Lung microvascular endothelial cell (primary cell): ENCODE measurements at places on chromosomes 6 and 20. TPM values are rescaled to one million over a fixed set of nuclear protein-coding genes. Genes with fewer than 3 reads are reported as not detected.

Gene SPATS1
- not detected in 2 replicates for total RNA-seq

Gene FAM162B
- total RNA-seq, result 5.2 and 14.1 TPM in 2 replicates

Gene HAO1
- not detected in 2 replicates for total RNA-seq

GRCh38 chr6:144248476-144249301 lies 36.4 kb upstream of the UTRN start:
- DNase-seq, result no peak

DNA sequence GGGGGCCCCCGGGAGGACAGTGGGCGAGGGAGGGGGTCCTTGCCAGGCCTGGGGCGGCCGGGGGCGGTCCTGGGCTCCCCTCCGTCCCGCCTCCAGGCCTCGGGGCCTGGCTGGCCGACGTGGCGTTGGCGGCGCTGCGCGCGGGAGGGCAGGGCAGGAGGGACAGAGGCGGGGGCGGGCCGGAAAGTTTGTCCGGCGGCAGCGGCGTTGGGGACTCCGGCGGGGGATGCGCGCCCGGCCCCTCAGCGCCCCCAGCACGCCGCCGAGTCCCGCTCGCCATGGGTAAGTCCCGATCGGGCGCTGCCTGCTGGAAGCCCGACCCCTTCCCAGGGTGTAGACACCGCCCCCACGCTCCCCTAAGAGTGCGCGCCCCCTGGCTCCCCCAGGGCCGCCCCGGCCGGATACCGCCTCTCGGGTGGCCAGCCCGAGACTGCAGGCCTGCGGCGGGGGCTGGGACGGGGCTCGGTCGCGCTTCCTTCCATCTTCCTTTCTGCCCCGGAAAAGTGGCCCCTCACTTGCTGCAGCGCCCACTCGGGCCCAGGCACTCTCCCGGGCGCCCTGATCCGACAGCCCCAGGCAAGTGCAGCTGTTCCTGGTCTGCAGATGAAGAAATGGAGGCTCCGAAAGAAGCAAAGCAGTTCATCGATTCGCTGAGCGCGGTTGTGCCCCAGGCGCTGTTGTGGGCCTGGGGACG lies at the start of gene SLC2A10:
TSS of gene SLC2A10 (plus strand) at position 191 of the 694 bp plus-strand sequence. CDS start at position 279, 88 bp downstream.
- peak; percentile 26 for DNase-seq

GRCh38 chr20:18647777-18648176 lies 59.9 kb downstream of the DTD1 start:
- DNase-seq, result no peak

DNA sequence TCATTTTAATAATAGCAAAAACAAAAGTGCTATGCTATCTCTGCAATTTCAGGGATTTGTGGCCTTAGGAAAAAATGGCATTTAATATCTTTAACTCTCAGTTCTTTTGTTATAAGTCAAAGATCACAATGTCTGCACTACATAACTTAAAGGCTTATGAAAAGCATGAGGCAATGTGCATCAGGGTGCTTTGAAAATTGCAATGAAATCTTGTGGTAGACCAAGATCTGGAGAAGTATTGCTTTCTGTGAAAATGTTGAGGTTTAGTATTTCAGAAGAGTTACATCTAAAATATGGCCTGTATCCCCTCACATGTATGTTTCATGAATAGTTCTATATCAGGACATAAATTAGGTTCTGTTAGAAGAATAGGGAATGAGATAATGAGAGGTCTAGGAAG lies 200.6 kb downstream of the MEI4 start:
- no peak for DNase-seq

GRCh38 chr6:112927641-112928320 lies 580.7 kb downstream of the RFPL4B start:
- no peak for DNase-seq

- peak; percentile 77 for DNase-seq
Measured at GRCh38 chr6:27687154-27688013, 214.5 kb upstream of the ZNF184 start.

DNA sequence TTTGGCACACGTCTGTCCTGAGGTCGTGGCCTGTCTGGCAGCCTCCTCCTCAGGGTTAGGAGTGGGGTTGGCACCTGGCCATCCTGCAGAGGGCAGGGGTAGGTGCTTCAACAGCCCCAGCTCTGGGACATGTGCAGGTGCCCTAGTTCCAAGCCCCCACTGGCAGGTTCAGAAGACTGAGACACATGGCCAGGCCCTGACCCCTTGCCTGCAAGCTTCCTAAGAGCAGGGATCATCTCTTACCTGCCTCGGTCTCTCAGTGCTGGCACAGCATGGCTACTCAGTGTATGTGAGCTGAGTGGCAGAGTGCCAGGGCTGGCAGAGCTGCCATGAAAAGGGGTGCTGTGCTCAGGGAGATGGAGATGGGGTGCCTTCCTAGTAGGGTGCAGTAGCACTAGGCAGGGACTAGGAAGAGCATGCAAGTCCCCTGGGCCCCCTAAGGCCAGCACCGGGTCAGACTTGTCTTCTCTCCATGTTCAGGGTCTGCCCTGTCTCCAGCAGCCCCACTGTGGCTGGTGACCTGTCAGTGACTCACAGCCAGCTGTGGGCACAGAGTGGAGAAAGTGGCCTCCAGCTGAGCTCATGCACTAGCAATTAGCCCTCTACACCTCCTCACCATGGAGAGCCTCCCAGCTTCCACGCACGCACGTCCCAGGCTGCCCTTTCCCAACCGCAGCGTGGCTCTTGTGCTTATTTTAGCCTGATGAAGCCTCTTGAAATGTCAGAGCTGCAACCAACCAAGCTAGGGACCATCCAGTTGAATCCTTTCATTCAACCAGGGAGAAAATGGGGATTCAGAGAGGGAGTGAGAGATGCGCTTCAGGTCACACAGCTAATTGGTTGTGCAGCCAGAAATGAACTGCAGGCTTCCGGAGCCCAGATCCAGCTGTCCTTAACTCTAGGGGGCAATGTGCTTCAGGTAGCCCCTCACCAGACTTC lies 116.6 kb downstream of the MRPL14 start:
- peak; percentile 79 for DNase-seq

DNA sequence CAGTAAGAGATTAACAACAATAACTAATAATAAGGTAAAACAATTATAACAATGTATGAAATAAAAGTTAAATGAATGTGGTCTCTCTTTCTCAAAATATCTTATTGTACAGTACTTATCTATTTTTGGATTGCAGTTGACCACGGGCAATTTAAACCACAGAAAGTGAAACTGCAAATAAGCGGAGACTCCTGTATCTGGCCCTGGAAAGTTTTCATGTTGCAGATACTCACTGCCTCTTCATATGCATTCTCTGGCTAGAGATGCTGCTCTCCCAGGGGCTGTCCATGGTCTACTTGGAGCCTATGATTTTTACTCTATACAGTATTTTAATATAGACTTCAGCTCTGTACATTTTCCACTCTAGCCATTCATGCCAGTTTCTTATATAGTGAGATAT lies 230.8 kb downstream of the FUT9 start:
- DNase-seq, result no peak

- no peak for DNase-seq
Measured at GRCh38 chr6:71252410-71252809, 36.2 kb upstream of the OGFRL1 start.

DNA sequence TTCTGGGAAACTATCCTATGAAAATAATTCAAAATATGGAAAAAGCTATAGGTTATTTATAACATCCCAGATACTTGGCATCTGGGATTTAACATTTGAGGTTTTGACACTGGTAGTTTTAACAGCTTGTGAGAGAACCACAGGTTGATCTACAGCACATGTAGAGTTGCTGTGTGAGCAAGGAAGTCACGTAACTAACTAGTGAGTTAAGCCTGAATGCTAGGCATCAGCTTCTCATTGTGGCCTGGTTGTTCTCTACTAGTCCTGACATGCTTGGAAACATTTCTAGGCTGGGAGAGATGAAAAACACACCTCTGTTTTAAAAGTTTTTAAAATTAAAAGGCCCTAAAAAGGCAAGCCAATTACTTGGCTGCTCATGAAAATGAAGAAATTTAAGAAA lies 28.2 kb downstream of the ESF1 start:
- DNase-seq, result no peak

DNA sequence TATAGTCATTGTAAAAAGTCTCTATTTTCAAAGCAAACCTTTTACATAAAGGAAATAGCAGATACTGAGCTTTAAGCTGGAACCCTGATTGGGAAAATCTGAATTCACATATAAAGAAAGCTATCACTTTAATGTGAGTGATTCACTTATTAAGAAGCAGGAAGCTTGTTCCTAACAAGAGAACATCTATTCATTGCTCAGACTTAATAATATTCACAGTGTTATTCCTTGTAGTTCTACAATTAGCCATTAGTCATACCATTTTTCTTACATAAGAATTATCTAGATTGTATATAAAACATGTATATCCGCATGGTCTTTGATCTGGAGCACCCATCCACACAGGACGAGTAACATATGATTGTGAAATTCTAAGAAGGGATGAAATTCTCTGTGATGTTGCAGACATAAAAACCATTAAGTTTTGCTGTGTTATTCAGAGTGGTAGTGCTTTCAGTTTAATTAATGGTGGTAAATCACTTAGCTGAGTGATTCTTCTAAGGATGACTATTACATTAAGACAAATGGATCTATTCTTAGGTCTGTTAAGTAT lies 71.1 kb upstream of the FOXQ1 start:
- DNase-seq, result no peak
